ENCODE measurements at places on chromosomes 3 and 15.

DNA sequence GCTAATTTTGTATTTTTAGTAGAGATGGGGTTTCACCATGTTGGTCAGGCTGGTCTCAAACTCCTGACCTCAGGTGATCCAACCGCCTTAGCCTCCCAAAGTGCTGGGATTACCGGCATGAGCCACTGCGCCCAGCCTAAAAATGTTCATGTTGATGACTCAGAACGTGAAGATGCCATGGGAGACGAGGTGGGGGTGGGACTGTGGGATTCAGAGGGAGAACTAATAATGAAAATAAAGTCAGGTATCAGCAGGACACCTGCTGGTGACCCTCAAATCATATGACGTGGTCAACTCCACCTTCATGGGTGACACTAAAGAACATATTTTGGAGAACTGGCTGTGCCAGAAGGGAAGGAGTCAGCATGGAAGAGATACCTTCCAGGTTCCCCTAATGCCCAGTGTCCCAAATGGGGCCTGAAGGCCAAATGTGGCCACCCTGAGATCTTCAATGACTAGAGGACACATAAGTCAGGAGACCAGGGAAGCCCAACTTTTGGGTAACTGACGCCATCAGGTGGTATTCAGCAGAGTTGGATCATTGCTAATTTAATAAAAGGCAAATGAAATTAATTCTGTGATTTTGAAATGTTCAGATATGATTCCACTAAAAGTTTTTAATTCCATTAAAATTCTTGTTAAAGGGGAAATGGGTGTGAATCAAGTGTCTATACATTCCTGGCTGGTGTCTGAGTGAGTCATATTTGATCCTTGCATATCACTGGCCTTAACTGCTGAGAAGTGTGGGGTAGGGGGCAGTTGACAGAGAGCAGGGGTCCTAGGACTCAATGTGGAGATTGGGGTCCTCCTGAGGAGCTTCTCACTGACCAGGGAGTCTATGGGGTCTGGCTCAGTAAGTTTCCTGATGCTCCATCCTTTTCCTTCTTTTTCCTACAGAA lies 88.6 kb upstream of the GSK3B start:
- DNase-seq, result no peak

- no peak for DNase-seq
Measured at GRCh38 chr15:96162322-96162721, 168.2 kb upstream of the NR2F2 start.

- no peak for DNase-seq
Measured at GRCh38 chr3:11539677-11540076, 104.0 kb downstream of the VGLL4 start.

GRCh38 chr3:51338632-51339031 lies 46.5 kb upstream of the MANF start:
- no peak for DNase-seq

- no peak for DNase-seq
Measured at GRCh38 chr3:53134631-53135232, 4.5 kb upstream of the RFT1 start.

GRCh38 chr3:131406274-131406673 lies 24.7 kb downstream of the NUDT16 start:
- no peak for DNase-seq

- DNase-seq, result peak; percentile 9
Measured at GRCh38 chr3:141644931-141645330, 93.2 kb upstream of the RNF7 start.

DNA sequence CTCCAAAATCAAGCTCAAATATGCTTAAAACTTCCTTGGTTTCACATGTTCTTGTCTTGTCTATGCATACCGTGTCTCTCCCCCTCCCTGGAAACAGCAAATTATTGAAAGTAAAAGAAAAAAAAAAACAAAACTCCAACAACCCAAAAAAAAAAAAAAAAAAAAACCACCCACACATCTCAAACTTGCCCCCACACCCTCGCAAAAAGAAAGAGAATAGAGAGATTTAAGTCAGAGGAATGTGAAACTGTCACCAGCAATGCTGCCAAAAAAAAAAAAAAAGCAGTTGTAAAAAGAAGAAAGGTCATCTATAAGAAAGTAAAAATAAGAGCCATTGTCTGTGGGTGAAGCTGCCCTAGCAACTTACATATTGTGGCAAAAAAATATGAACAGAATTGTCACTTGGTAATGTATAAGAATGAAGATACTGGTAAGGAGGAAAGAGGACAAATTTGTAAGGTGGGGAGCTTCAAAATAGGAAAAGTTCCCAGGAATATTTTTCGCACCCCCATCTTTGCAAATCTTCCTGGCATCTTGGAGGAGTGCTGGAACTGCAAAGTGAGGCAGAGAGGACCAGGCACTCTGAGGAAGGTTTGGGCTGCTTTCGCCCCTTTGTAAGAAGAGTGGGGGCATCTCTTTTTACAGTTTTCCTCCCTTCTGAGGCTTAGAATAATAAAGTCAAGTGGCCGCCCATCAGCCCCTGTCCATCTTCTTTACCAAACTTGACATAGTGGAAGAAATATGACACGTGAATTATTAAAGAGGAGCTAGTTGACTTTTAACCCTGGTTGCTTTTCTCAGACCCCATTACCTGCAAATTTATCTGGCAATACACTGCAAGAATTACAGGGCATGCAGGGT lies 81.8 kb downstream of the NR2F2 start:
- no peak for DNase-seq

- no peak for DNase-seq
Measured at GRCh38 chr15:25092661-25093060, 137.9 kb downstream of the SNRPN start.

DNA sequence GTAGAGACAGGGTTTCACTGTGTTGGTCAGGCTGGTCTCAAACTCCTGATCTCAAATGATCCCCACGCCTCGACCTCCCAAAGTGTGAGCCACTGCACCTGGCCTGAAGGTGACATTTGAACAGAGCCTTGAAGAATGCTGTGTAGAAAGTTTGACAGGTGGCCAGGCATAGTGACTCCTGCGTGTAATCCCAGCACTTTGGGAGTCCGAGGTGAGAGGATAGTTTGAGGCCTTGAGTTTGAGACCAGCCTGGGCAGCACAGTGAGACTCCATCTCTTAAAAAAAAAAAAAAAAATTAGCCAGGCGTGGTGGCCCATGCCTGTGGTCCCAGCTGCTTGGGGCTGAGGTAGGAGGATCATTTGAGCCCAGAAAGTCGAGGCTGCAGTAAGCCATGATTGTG lies 1.5 kb downstream of the IQGAP1 start:
- DNase-seq, result no peak

GRCh38 chr3:105177576-105177975 lies 189.1 kb upstream of the ALCAM start:
- DNase-seq, result no peak

GRCh38 chr3:60240492-60240891 lies 1010.8 kb downstream of the FHIT start:
- DNase-seq, result no peak

GRCh38 chr15:96947296-96948229 lies 617.1 kb downstream of the NR2F2 start:
- DNase-seq, result no peak

DNA sequence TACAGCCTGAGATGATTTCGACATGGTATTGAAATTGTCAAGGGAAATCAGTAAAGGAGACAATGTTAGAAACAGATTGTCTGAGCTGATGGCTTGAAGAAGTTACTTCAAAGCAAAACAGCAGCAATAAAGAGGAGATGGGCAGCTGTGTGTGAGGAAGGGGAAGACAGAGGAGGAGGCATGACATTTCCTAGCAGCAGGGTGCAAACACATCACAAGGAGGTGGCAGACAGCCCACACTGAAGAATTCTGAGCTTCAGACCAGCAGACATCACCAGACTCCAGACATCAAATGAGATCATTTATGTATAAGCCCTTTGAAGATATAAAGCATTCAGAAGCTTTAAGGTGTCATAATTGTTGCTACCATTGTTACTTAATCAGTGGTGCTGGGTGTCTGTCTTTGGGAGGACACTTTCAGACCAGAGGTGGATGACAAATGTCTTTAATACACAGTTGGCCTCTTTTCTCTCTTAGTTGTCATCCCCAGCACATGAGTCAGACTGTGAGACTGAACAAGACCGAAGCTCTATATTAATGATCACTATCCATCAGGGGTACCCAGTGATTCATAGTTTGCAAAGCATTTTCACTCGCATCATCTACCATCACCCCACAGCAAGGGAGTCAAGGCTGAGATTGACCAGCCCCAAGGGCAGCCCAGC lies 203.9 kb downstream of the MINAR1 start:
- no peak for DNase-seq

DNA sequence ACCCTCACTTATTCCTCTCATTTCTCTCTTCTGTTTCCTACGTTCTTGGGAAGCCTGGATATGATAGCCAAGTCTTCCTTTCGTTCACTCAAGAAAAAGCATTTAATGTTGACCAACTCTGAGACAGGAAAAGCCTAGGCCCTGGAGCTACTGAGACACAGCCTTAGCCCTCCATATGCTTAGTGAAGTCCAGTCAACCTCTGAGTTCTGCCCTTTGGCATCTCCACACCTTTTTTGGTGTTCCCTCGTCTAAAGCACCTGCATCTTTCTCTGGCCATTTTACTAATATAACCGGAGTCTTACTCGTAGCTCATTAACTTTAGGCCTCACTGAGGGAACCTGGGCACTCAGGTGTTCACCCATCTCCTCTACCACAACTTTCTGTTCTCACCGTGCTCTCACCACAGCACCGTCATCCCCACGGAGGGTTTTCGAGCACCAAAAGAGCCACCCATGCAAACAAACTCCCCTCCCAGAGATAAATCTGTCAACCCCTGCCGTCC lies 632 bp downstream of the MTHFS start:
- DNase-seq, result no peak

GRCh38 chr15:100537331-100537730 lies 8.6 kb upstream of the CERS3 start:
- no peak for DNase-seq

DNA sequence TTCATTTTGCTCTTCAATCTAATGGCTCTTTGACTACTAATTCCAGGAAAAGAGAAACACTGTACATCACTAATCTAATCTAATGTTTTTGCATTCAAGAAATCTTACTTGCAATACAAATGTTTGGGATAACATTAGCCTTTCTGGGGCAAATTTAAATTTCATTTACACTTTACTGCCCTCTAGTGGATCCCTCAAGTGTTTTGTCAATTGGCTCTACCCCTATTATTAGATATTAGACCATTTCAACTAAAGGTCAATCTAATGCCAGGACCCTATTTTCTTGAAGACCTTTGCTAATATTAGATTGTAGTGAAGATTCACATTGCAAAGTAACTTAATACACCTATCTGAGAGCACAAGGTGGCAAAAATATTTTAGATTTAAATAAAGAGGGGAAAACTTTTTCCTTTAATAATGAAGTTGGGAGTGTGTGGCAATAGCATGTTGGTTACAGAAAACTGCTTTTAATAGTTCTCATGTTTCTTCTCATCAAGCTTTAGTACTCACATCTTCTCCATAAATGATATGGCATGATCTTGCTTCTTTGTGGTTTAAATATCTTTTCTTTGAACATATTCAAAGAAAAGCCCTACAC lies 5.0 kb downstream of the C2CD4A start:
- DNase-seq, result no peak

DNA sequence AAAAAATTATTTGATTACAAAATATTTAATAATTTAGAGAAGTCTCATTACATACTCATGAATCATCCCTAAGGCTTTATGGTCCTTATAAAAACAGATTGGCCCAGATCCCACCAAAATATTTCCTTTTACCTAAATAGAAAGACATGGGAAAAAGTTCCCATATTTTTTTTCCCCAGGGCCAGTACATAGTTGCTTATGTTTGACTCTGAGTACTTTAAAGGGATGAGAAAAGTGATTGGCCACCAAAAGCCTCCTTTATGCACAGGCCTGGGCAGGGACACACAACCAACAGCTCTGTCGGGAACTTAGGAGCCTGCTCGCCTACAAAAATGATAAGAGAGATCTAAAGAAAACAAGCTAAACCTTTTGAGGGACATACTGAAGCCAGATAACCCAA lies 22.3 kb downstream of the KCNAB1 start:
- no peak for DNase-seq

GRCh38 chr15:42931702-42932486 lies 11.3 kb upstream of the TTBK2 start:
- DNase-seq, result no peak

DNA sequence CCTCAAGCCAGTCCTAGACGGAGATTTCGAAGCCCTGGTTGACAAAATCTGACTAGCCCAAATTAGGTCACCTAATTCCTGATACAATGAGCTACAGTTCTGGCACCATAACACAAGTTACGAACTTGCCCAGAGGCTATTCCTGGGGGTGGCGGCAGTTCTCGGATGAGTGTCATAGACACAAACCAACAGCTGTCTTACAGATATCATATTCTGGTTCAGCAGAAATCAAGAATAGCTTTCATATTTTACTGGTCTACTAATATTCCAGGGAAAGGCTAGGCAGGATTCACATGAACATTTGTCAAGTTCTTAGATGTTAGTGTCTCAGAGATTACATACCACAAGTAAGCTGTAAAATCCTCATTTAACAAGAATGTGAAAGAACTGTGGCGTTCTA lies 8.8 kb downstream of the ANAPC13 start:
- no peak for DNase-seq

- DNase-seq, result no peak
Measured at GRCh38 chr15:82792068-82792467, 13.8 kb downstream of the FSD2 start.

Measured in T-helper 22 cell (primary cell).